ENCODE measurements at places on chromosomes 2 and 18.

GRCh38 chr2:223760838-223761502 is 76.4 kb downstream of the AP1S3 start:
- peak; percentile 83 for DNase-seq

DNA sequence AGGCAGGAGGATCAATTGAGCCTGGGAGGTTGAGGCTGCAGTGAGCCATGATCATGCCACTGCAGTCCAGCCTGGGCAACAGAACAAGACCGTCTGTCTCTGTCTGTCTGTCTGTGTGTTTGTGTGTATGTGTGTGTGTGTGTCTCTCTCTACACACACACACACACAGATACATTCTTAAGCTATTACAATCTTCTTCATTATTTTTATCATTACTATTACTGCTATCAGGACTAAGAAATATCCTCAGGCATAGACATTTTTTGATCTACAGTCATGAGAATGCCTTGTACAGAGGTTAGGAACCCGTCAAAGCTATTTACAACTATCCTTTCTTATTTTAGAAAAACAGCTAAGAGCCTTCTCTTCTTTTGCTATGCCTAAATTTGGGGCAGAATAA is 207.4 kb downstream of the NEDD4L start:
- no peak for DNase-seq

GRCh38 chr2:136750065-136750464 is 15.3 kb upstream of the THSD7B start:
- DNase-seq, result no peak

- no peak for DNase-seq
These were observed 109.6 kb downstream of the TAF4B start for GRCh38 chr18:26335571-26336487.

DNA sequence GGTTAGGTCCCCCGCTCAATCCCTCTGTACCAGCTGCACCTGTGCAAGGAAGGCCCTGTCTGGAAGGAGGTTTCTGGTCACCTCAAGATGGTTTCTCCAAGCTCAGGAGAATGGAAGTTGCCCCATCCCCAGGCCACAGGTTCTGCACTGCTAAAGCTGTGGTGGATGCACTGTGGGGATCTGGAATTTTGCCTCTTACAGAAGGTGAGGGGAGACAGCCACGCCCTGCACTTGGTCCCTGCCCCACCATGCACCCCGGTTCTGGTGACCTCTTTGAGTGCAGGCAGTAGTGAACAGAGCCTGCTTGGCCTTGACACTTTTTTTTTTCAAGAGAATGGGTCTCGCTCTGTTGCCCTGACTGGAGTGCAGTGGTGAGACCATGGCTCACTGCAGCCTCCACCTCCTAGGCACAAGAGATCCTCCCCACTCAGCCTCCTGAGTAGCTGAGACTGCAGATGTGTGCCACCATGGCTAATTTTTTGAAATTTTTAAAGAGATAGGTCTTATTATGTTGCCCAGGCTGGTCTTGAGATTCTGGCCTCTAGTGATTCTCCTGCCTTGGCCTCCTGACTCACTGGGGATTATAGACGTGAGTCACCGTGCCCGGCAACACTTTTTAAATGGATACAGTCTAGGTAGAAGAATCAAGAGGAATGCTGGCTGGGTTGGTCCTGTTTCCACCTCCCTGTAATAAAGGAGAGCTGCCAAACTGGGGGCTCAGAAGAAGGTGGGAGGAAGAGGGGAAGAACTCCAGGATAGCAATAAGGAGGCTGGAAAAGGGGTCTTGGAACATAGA is 5.8 kb upstream of the NT5DC4 start:
- no peak for DNase-seq
